ENCODE measurements at places on chromosomes 2 and 18.
A peak's percentile ranks its signal among the peaks of the same experiment; 100 is the strongest.

GRCh38 chr2:161746891-161747535 is 122.8 kb downstream of the SLC4A10 start:
- no peak for DNase-seq

- peak; percentile 10 for DNase-seq
Measured at GRCh38 chr2:132815516-132815915, 145.5 kb upstream of the LYPD1 start.

- no peak for DNase-seq
Measured at GRCh38 chr18:8088626-8089025, 520.6 kb upstream of the RAB12 start.

- DNase-seq, result no peak
Measured at GRCh38 chr2:60092781-60093180, 460.7 kb downstream of the BCL11A start.

DNA sequence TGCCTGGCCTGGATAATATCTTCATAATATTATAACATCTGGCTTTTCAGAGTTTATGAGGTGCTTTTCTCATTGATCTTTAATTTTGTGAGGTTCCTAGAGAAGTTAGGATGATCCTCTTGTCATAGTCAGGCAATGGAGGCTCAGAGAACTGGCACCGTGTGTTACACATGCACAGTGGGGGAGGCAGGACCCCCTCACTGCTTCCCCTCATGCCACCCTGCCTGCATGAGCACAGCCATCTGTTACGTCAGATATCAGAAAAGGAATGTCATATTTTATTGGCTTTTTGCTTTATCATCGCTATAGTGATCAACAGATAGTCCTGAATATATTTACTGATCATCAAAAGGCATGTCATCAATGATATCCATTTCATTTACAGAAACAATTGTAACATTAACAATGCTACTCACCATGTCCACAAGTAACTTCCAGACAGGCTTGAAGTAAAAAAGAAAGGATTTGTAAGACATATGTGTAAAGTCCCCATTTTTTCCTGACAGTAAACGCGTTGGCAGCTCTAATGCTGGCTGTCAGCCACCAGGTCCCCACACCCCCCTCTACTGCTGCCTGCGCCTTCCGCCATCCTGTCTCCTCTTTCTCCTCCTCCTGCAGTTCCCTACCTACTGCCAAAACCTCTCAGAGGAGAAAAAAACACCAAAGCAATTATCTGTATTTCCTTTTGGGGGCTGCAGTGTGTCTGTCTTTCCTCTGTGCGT is 18.8 kb downstream of the ENOSF1 start:
- no peak for DNase-seq

DNA sequence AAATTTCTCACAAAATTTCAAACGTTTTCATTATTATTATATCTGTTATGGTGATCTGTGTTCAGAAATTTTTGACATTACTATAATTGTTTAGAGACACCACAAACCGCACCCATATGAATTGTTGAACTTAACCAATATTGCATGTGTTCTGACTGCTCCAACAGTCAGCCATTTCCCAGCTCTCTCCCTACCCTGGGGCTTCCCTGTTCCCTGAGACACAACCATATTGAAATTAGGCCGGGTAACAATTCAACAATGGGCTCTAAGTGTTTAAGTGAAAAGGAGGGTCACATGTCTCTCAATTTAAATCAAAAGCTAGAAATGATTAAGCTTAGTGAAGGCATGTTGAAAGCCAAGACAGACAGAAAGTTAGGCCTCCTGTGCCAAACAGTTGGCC is 424.0 kb downstream of the DSC3 start:
- no peak for DNase-seq

- no peak for DNase-seq
Measured at GRCh38 chr18:6878556-6879297, 149.2 kb downstream of the ARHGAP28 start.

- no peak for DNase-seq
Measured at GRCh38 chr2:9276901-9277451, 70.4 kb downstream of the ASAP2 start.

DNA sequence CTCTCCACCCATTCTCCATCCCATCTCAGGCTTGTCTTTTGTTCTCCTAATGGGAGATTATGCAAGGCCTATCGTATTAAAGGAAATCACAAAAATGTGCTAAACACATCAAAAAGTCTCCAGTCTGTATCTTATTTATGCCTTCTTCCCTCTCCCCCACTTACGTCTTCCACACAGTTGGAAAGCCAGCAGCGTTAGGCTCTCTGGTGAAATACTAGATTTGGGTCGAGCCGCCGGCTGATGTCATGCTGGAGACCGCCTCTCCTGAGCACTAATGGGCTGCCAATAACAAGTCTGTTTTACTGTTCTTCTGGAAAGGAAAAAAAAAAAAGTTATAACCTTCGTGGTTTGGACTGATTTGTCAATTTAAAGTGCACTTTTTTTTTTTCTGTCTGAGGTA is 182.7 kb upstream of the SIX2 start:
- no peak for DNase-seq

Measured in H4 (cell line).